ENCODE measurements at places on chromosomes 2 and 18.

DNA sequence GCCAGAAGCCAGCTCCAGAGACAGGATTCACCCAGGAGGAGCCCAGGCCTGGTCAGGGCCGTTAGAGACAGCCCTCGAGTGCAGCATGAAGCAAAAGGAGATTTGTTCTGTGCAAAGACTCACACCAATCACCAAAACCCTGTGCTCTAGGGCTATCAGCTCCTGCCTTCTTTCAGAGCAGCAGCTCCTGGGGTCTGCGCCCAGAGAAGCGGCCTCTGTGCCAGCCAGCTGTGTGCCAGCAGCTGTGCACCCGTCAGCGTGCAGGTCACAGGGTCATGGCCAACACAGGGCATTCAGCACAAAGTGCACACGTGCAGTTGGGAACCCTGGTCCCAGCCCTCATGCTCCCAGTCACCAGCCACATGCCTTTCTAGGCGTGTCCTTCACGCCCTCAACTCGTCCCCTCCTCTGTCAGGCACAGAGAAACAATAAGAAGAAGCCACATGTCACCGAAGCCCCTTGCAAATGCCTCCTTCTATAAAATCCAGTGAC lies 49.3 kb downstream of the ZNF516 start:
- DNase-seq: peak; percentile 52

DNA sequence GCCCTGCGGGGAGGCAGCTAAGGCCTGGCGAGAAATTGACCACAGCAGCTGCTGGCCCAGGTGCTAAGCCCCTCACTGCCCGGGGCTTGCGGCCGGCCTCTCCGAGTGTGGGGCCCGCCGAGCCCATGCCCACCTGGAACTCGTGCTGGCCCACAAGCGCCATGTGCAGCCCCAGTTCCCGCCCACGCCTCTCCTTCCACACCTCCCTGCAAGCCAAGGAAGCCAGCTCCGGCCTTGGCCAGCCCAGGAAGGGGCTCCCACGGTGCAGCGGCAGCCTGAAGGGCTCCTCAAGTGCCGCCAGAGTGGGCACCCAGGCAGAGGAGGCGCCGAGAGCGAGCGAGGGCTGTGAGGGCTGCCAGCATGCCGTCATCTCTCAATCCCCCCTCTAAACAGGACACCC lies 304.6 kb upstream of the FAM98A start:
- no peak for DNase-seq

DNA sequence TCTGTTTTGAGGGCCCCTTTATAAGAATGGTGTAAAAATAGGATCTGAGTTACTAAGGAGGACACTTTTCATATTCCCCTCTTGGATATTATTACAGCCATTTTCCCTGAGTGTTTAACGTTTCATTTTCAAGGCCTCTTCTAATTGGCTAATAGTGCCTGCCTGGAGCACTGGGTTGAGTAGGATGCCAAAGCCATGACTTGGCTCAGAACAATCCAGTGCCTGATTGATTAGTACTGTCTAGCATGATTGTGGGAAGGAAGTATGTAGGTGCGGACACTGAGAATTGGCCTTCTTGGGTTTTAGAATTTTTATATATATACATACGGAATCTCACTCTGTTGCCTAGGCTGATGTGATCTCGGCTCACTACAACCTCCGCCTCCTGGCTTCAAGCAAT lies 66.1 kb downstream of the NAB1 start:
- DNase-seq: no peak

- DNase-seq: no peak
These were observed 5.1 kb upstream of the HNMT start for GRCh38 chr2:137959166-137959565.

DNA sequence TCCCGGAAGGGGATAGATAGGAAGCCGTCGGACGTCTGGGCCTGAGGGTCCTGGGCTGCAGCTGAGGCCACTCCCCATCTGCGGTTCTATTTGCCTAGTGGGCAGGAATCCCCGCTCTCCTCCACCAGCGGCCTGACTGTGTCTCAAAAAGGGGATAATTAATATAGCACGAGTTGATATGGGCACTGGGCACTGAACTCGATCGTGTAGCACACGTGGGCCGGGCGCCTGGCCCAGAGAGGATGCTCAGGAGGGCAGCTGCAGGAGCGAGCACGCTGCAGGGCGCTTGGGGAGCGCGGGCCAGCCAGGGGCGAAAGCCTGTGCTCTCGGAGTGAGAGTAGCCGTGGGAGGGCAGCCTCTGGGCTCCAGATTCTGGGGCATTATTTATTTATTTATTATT lies 8.8 kb upstream of the GBX2 start:
- DNase-seq: no peak

GRCh38 chr2:65638443-65638842 lies 206.0 kb upstream of the SPRED2 start:
- no peak for DNase-seq

GRCh38 chr2:84486441-84487115 lies 27.5 kb upstream of the SUCLG1 start:
- DNase-seq: no peak

DNA sequence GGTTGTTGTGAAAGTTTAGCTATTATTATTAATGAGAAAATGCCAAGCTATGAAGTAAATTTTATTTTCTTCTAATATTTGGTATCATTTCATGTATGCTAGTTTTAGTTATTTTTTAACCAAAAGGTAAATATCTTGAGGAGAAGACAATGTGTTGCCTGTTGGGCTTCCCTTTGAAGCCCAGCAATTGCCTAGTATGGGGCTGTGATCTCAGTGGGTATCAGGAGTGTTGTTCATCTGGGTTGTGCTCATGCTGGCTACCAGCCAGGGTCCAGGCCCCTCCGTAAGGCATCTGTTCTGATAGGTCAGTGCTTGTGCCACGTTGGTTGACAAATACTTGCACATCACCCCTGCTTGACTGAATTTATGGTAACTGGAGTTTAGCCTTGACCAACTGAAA lies 38.0 kb upstream of the DARS1 start:
- no peak for DNase-seq

DNA sequence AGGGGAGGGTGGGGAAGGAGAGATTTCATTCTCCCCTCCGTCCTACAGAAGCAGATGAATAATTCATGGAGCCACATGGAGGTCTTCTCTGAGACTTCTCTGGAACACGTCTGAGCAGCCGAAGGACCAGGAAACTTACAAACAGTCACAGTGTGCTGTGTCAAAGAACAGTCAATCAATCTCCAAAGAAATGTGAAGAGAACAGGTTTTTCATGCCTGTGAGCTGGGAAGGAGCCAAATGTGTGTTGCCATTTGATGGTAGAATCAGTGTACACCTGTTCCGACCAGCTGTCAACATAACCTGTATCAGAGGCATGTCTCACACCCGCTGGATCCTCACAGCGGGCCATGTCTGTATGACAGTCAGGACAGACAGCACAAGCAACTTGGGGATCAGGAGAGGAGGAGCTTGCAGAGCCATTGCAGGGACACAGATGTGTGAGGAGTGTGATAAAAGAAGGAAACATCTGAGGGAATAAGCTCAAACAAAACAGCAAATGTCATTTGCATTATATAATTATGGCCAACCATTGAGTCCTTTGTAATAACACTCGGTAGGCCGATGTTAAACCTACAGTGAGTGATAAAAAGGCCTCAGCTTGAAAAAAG lies 298.5 kb downstream of the EN1 start:
- DNase-seq: no peak

DNA sequence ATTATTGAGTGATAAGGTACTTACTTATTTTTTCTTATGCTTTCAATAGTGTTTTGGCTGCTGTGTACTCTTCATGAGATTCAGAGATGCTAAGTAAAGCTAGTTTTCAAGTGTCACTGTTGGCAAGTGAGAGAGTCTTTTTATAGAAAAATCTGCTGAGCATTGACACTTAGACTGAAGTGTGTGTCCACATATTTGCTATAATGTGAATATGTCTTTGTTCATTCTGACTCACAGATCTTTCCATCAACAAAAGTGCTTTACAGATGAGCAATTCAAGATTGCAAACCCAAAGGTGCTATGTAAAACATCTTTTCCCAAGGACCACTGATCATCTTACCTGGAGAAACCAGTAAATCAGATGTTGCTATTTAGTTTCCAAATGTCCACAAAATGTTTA lies 410.6 kb upstream of the FIGN start:
- no peak for DNase-seq

GRCh38 chr2:75655861-75656260 lies 9.3 kb downstream of the MRPL19 start:
- no peak for DNase-seq

GRCh38 chr2:167551416-167551815 lies 663.1 kb downstream of the XIRP2 start:
- DNase-seq: no peak

- no peak for DNase-seq
These were observed 49.0 kb upstream of the SP3 start for GRCh38 chr2:174014011-174014698.

- peak; percentile 15 for DNase-seq
These were observed 31.9 kb downstream of the SMAD7 start for GRCh38 chr18:48918660-48919456.

DNA sequence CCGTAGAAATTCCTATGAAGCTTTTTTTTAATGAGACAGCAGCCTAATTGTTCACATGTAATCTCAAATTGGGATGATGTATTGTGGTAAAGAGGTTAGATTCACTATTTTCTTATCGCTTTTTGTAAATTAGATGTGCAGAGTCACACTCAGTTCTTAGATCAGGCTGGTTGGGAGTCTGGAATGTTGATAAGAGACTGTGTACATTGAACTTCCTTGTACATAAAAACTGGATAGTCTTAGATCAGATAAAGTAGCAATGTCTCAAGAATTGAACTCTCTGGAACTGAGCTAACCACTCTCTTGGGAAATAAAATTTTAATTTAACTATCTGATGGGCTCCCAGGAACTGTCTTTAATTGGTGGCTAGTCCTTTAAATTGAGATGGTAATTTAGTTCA lies 108.1 kb upstream of the MSTN start:
- DNase-seq: no peak

- DNase-seq: no peak
These were observed 570.4 kb downstream of the CCDC85A start for GRCh38 chr2:56754066-56754615.

- DNase-seq: no peak
These were observed 16.7 kb downstream of the RNF144A start for GRCh38 chr2:6933911-6934310.

DNA sequence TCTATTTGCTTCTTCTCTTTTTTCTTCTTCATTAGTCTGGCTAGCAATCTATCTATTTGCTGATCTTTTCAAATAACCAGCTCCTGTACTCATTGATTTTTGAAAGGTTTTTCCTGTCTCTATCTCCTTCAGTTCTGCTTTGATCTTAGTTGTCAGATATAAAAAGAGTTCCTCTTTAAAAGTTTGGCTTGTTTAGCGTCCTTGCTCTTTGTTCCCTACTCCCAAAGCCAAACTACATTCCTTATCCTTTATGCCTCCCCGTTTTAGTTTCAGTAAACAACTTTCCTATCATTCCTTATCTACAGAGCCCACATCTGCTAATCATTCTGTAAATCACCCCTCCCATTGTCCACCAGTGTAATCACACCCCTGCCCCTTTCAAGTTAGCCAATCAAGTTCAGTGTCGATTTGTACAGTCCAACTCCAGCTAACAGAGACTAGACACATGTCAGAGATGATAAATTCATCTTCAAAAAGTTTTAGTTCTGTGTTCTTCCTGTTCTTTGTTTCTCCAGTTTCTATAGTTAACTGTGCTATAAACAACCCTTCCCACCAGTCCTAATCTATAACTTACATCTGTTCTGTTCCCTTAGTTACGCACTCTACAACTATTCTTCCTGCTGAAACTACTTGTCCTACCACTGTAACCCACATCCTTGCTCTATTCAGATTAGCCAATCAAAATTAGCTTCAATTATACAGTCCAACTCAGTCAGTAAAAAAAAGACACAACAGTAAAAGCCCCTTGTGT lies 44.4 kb downstream of the TFPI start:
- no peak for DNase-seq

GRCh38 chr2:84705858-84706257 lies 175.0 kb downstream of the TRABD2A start:
- DNase-seq: no peak

DNA sequence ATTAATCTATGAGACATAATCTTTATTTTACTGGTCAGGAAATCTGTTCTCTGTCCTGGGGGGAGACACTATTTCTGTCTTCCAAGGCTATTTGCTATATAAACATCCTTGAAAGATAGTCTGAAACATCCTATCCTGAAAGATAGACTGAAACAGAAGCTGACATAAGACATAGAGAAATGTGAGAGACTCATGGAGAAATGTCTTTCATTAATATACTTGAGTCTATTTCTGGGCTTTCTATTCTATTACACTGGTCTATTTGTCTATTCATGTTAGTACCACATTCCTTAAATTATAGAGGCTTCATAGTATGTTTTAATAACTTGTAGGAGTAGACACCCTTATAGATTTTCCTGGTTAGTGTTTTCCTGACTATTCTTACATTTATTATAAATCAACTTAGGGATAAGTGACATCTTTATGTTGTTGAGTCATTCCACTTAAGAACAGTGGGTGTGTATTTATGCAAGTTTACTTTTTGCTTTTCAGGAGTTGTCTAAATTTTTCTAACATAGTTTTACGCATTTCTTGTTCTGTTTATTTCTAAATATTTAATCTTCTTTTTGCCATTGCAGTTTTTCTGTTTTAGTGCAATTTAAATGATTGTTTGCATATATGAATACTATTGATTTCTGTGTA lies 244.9 kb upstream of the ZSWIM2 start:
- DNase-seq: no peak

- no peak for DNase-seq
These were observed 25.2 kb downstream of the PTRHD1 start for GRCh38 chr2:24768013-24768412.

GRCh38 chr2:148534416-148535204 lies 109.9 kb upstream of the EPC2 start:
- DNase-seq: peak; percentile 15

DNA sequence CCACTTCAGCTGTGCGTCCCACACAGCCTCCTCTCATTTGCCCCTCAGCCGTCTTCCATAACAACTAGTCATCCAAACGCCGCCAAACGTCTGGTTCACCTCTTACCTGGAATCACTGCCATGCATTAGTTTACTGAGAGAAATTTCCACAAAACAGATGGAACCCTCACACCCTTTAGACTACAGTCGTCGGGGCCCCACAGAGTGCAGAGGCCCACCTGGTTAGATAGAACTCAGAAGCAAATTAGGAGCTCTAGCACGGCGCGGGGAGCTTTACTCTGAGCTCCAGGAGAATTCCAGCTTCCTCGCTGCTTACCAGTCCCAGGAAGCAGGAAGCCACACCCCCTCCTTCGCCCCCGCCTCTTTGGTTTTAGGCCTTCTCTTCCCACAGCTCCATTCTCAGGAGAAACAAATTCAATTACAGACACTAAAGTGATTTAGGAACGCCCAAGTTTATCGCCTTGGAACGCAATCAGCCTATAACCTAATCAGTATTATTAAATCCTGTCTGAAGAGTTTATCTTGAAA lies 9.4 kb downstream of the RNU2-63P start:
- no peak for DNase-seq

DNA sequence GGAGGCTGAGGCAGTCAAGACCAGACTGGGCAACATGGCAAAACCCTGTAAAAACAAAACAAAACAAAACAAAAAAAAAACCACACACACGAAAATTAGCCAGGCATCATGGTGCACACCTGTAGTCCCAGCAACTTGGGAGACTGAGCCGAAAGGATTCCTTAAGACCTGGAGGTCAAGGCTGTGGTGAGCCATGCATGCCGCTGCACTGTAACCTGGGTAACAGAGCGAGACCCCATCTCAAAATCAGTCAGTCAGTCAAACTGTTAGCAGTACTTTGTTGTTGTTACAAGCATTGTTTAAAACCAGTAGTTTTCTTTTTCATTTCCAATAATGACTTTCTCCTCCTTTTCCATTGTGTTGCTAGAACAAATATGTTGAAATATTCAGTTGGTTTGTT lies 21.7 kb downstream of the EPB41L5 start:
- DNase-seq: no peak
